ENCODE measurements at places on chromosomes 12 and 14.
A peak's percentile ranks its signal among the peaks of the same experiment; 100 is the strongest.

DNA sequence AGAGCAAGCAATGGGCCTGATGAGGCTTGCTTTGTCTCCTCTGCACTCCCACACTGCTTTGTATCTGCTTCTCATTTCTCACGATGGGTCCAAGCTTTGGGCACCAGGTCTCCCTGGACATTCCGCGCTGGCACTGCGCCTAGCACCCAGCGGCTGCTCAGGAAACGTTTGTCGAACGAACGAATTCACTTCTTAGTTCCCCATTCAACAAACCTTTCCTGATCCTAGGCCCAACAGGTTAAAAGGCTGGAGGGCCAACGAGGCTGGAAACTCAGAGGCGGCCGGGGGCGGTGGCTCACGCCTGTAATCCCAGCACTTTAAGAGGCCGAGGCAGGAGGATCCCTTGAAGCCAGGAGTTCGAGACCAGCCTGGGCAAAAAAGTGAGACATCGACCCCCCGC, 1.0 kb upstream of the GLRX5 start:
- DNase-seq = no peak

GRCh38 chr14:75264036-75264435, 14.6 kb upstream of the FOS start:
- DNase-seq = no peak

- DNase-seq = no peak
Observed at GRCh38 chr12:88923631-88924030, 343.4 kb upstream of the KITLG start.

DNA sequence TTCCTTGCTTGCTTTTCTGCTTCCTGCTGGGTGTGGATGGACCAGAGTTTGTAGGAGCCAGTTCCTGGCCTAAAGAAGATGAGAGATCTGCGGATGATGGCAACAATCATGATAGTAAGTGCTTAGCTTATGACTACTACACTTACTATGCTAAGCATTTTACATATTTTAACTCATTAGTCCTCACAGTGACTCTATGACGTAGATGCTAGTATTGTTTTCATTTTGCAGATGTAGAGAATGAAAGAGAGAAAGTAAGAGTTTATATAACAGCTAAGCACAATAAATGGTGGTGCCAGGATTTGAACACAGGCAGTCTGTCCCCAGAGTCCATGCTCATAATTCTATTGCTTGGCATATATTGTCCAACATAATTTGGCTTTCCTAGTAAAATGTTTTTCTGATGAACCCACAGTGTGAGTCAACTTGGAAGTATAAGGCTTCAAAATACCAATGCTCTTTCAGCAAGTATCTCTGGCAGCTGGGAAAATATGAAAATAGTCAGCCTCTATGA, 363.2 kb upstream of the DDHD1 start:
- no peak for DNase-seq

DNA sequence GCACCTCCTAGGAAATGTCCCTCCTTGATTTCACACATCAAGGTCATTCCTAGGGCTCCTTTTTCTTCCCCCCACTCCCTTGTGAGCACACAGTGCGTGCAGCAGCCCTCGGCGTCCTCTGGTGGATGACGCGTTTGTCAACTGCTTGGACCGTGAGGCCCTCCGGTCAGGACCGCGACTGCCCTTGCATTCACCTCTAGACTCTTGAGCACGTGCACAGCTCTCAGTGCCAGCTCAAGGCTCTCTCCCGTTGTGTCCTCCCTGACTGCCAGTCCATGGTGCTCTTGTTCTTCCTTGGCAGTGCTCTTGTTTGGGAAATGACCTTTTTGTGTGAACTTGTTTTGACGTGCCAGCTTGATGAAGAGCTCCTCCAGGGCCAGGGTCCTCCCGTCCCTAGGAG, 67.9 kb downstream of the TSPAN9 start:
- no peak for DNase-seq

- no peak for DNase-seq
Observed at GRCh38 chr12:109727039-109727723, 13.6 kb downstream of the FAM222A start.

- DNase-seq = no peak
Observed at GRCh38 chr12:54975272-54975671, 9.3 kb downstream of the TESPA1 start.

- no peak for DNase-seq
Observed at GRCh38 chr12:53644133-53644532, 18.0 kb upstream of the ATF7 start.

GRCh38 chr12:73235387-73235786, 963.2 kb downstream of the TRHDE start:
- no peak for DNase-seq

GRCh38 chr12:20320552-20320951, 47.8 kb upstream of the PDE3A start:
- DNase-seq = no peak

- no peak for DNase-seq
Observed at GRCh38 chr14:58914279-58914855, 274.1 kb upstream of the DAAM1 start.

- DNase-seq = no peak
Observed at GRCh38 chr14:85191986-85192385, 338.0 kb upstream of the FLRT2 start.

DNA sequence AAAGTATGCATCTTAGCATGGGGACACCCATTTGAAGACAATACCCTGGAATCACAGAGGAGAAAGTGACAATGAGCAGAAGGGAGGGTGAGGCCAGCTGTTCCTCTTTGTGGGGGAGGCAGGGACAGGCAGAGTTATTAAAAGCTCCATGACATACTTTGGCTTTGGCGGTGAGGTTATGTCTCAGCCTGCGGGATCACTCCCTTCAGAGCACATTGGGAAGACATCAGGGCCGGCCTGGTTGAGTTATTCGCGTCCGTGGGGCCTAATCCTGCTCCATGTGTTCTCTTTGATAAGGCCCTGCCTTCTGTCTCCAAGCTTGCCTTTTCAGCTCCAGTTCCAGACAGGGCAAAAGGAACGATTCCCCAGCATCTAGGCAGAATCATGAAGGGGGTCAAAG, 98.8 kb upstream of the NTF3 start:
- no peak for DNase-seq

DNA sequence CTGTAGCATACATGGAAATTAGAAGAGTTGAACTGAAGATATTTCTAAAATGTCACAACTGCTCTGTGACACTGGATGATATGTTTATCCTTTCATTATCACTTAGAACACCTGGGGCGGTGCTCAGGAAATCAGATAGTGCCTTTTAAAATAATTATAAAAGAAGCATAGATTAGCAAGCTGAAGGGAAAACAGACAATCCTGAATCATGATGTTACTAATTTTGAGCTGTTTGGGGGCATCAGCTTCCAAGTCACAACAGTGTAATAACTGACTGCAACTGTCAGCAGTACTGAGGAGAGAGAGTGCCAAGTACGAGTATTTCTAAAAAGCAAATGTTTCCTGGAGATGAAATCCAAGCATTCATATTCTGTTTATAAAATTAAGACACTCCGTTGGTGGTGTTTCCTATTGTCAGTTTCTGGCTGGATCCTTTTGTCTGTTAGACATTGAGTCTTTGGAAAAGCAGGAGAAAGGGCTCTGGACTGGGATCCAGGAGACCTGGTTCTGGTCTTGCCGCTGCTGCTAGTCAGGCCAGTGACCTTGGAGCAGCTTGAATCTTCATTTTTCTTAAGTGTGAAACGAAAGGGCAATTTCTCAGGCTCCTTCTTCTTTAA, 380.1 kb downstream of the EGLN3 start:
- DNase-seq = peak; percentile 43

DNA sequence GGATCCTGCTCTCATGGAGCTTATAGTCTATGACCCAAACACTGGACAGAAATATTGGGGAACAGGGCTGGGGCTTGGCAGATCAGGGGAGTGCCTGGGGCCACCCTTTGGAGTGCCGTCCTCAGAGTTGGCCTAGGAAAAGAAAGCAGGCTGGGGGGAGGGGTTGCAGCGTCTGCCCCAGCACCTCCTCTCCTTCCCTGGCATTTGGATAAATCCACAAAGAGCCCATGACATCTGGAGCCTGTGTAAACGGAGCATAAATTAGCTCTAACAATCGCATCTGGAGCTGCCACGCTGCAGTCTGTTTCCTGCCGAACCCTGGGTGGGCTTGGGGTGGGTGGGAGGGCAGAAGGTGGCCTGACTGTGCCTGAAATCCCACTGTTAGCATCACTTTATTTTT, 63.8 kb downstream of the MVK start:
- no peak for DNase-seq

GRCh38 chr12:100919116-100919515, 124.5 kb downstream of the ANO4 start:
- no peak for DNase-seq

- DNase-seq = no peak
Observed at GRCh38 chr12:127911291-127911690, 355.7 kb upstream of the TMEM132C start.

GRCh38 chr12:55839345-55840140, 3.2 kb downstream of the MMP19 start:
- DNase-seq = no peak

GRCh38 chr14:73665130-73665529, 20.3 kb downstream of the DNAL1 start:
- DNase-seq = no peak

DNA sequence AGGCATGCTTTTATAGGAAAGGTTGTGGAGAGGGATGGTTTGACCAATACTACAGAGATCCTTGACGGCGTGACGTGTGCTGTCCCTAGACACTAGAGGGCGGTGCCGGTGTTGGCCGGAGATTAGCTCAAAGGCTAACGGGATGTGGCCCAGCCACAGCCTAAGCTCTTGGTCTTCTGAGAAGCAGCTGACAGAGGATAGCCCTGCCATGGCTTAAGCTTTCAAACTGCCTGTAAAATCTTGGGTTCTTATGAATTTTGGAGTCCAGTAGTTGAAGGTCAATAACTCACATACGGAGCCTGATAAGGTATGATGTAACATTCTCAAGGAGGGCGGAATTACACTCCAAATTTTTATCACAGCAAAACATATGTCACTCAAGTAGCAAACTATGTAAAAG, 515.7 kb upstream of the ATXN7L3B start:
- DNase-seq = peak; percentile 47

- no peak for DNase-seq
Observed at GRCh38 chr12:130752692-130753230, 36.7 kb upstream of the RIMBP2 start.

DNA sequence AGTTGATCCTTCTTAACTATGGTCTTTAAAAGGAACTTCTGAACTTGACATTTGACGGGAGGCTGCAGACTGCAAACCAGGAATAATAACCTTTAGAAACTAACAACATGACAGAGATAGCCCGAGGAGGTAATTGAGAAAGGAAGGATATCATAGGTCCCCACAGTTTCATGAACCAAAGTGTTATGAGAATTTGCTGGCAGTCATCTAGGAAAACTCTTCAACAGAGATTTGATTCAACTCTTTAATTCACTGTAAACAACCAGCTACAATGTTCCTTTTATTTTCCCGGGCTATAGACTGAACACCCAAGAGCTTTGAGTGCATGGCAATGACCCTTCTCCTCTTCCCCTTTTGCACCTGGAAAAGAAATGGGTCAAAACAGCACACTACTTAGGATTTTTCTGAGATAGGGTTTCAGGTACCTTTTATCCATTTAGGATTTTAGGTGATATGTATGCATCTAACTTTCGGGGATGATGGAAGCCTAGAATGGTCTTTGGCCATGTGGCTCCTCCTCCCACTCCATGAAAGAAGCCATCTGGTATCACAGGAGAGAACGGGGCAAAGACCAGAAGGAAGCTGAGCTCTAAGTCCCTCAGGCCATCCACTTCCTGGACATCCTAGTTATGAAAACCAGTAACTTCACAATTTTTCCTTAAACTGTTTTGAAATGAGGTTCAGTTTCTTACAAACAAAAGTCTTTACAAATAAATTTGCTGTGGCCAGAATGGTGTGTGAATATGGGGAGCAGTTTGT, 23.0 kb downstream of the GLT8D2 start:
- no peak for DNase-seq

DNA sequence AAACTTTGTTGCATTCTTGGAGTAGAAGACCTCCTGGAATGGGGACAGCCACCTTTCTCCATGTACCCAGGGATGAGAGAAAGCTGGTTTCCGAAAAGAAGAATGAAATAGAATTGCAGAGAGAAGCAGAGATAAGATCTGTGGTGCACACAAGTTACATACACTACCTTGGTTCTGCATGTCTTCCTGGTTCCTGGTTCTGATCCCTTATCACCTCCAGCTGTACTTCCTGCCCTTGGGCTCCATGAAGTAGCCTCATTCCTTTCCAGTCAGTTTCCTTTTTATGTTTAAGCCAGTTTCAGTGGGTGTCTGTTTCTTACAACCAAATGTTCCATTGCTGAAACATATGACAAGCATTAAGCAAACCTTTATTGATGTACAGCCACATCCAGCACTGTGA, 69.3 kb downstream of the FBXW8 start:
- no peak for DNase-seq

DNA sequence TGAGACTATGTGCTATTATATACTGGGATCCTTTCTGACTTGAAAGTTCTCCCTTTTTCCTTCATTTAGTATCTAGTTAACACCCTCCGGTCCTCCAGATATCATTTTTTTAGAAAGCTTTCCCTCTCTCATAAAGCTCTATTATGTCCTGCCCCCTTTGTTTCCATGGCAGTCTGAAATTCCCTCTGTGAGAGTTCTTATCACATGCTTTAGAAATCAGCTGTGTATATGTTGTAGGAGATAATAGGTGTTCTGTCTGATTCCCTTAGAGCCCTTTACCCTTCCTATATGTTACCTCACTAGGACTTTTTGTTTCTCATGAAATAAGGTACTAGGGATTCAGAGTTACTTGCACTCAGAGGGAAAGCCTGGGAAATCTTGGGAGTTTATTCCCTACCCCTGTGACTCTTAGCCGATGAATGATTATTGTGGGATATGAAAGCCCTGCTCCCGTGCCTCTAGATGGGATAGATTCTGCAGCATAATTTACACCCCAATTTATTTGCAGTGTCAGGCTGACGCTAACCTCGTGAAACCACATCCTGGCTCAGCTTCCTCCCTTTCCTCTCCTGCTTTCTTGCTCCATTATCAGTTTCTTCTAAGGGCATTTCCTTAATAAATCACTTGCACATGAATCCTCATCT, 448.4 kb downstream of the MDGA2 start:
- DNase-seq = peak; percentile 4

- no peak for DNase-seq
Observed at GRCh38 chr14:103699901-103700752, 15.1 kb downstream of the XRCC3 start.

DNA sequence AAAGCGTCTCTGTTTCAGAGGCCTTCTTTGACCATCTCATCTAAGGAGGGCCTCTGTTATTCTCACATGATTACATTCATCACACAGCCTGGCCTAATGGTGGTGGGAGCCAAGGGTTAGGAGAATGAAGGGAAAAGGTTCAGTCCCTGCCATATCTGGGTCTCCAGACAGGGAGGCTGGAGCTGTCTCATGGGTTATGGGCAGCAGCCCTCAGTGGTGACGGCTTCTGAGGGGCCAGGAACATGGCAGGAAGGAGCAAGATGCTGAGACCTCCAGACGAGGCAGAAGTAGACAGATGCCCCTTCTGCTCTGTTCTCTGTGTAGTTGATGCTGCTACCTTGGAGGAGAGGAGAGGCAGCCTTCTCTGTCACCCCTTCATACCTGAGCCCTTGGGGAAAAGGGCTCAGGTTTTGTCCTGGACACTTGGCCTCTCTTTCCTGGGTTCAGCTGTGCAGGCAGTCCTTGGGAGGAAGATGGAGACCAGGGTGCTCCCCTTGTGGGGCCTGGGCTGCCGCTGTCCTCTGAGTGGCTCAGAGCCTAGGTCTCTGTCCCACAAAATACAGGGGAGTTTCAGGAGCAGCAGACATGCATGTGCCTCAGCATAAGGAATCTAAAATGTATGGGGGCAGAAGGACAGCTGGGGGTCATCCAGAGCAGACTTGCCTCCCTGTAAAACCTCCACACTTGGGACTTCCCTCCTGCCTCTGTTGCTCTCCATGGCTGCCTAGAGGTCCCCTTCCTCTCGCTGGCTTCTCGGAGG, 3.6 kb downstream of the IFI27L2 start:
- no peak for DNase-seq

GRCh38 chr12:132471011-132471857, 18.7 kb upstream of the FBRSL1 start:
- DNase-seq = peak; percentile 99

Data from hematopoietic multipotent progenitor cell treated with erythropoietin and hydrocortisone succinate and interleukin-3 and kit ligand, for 8 days (in vitro differentiated cells).